CD4-positive, alpha-beta T cell treated with Interleukin-15 for 1 hour (primary cell): ENCODE measurements at places on chromosomes 6 and 20.

DNA sequence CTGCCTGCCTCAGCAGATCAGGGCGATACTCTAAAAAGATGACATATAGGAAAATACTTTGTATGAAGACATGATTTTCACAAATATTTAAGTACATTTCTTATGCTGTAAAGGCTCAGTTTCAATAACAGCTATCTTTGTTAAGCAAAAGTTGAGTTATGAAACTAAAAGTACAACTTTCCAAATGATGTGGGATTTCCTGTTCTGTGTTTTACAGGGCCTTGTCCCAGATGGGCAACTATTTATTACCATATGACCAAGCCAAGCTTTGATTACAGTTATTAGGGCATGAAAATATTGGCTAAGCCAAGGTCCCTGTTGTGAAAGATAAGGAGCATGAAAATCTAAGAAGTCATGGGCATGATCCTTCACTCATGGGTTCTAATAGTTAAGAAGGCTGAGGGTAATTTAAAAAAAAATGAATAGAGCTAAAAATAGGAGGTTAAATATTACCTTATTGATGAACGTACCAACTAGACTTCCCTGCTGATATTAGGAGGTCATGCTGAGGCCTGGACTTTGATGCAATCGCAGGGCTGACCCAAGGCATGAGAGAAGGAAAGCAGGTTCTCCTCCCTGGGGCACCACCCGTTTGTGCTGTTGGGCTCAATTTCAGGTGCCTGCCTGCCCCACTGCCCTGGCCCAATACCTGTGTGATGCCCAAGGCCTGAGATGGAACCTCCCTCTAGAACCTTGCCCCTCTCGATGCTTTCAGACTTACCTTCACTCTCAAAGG, 294.4 kb upstream of the PRDM1 start:
- DNase-seq = no peak

DNA sequence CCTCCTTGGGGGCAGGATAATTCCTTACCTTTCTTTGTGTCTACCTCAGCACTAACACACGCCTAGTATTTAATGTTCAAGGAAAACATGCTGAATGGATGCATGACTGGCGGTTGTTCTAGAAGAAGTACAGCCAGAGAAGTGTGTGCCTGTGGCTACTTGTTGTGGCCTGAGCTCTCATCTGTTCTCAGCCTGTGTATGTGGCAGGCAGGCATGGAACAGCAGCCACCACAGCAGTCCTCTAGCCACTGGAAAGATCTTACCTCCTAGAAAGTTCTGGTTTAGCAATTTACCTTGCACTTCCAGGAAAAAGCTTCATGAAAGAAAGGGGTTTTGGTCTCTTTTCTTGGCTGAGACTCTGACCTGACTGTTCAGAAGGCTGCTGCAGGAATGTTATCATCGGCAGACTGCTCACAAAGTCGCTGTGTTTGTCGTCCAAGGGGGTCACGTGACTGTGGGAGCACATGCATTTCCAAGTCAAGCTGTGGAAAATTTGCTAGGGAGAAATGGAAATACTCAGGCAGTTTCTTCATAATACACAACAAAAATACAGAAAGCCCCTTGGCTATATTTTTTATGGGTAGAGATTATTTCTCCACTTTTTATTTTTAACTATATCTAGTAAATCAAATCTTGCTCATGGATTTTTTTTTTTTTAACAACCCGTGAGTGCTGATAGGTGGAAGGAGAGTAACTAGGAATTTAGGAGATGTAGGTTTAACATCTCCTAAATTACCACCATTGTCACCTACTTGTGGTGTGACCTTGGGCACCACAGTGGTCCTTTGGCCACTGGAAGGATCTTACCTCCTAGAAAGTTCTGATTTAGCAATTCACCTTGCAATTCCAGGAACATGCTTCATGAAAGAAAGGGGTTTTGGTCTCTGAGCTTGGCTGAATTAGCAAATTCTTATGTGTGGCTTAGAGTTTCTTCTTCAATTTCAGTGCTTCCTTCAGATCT, 110.8 kb upstream of the GPR6 start:
- no peak for DNase-seq

DNA sequence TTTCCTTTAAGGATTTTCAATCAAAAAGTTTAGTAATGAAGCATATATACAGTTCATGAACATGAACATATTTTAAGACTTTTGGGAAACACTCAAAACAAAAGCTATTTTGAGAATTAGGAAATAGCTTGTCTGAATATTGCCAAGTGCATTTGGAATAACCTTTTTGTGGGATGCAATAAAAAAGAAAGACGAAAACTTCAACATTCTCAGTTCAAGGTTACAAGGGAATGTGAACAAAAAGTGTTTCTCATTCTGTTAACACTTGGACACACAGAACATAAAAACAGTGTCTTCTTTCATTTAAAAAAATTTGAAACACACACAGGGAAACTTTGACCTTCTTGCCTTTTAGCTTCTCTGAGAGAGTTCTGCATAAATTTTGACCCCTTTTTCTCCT, 72.7 kb upstream of the TCF21 start:
- no peak for DNase-seq

- no peak for DNase-seq
Measured at GRCh38 chr6:129747588-129748112, 37.7 kb upstream of the ARHGAP18 start.

GRCh38 chr6:164128101-164128500, 713.6 kb downstream of the QKI start:
- DNase-seq = no peak
